ENCODE measurements at places on chromosomes 12 and 14. TPM values are rescaled to one million over a fixed set of nuclear protein-coding genes. Genes with fewer than 3 reads are reported as not detected.

AQP2 gene
- total RNA-seq, result not detected

PXN gene
- total RNA-seq, result 6.4 TPM

DNA sequence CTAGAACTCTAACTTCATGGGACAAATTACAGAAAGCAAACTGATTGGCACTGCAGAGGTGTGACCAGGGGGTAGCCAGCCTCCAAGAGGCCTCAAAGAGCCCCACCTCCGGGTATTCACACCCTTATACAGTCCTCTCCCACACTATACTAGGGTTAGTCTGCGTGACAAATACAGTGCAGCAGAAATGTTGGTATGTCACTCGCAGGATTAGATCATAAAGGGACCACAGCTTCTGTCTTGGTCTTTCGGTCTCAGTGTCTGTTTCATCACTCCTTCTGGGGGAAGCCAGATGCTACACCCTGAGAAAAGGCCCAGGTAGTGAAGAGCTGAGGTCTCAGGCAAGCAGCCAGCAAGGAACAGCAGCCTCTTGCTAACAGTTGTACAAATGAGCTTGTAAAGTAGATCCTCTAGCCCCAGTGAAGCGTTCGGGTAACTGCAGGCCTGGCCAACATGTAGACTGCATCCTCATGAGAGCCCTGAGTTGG lies 68.9 kb upstream of the SAV1 start:
- DNase-seq, result no peak

GRCh38 chr14:51870606-51871005 lies 10.2 kb downstream of the GNG2 start:
- DNase-seq, result no peak

TOMM20L gene
- not detected for total RNA-seq

NANOG gene
- total RNA-seq, result not detected

- DNase-seq, result peak; percentile 73
Observed at GRCh38 chr12:52189376-52190174, 2.2 kb downstream of the KRT80 start.

TMCC3 gene
- total RNA-seq, result not detected

GRCh38 chr14:91466192-91466591 lies 43.9 kb downstream of the PPP4R3A start:
- DNase-seq, result no peak

SIRT4 gene
- total RNA-seq, result not detected

- no peak for DNase-seq
Observed at GRCh38 chr14:68284834-68285233, 465.3 kb downstream of the RAD51B start.

RFLNA gene
- 7.7 TPM for total RNA-seq

GRCh38 chr12:111201495-111202236 lies 167.2 kb downstream of the PHETA1 start:
- no peak for DNase-seq

DNA sequence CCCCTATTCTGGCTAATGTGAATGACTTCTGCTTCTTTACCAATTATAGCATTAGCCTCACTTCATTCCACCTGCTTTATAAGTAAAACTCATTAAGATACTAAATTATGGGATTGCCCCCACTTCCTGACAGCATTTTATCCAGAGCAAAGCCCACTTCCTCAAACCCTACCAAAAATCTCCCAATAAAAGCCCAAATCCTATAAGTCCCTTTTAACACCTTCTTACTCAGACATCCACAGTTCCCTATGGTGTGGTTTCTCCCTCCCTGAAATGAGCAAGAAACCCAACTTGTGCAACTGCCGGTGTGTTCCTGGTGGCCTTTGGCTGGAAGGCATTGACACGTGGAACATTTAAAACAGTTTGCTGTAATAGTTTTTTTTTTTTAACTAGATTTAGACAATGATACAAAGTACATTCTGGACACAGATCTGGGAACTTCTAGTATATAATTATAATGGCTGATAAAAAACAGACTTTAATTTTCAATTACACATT lies 53.1 kb downstream of the BRMS1L start:
- DNase-seq, result no peak

DNA sequence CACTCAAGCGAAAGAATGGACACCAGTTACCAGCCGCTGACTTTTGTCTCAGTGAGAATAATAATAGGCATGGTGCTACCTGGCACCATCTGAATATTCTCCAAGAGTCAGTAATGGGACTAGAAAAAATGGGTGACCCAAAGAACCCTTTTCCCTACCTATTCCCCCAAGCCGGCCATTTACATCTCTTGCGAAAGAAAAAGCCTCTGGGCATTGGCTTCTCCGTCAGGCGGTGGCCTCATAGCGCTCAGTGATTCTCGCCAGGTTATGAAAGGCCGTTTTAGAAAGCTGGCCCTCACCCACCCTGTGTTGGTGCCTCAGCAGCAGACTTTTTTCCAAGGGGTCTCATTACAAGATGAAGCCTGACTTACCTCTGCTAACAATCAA lies 523 bp upstream of the SLC6A15 start:
- no peak for DNase-seq

Data from MG63 (cell line).